ENCODE measurements at places on chromosomes 11 and 22.

DNA sequence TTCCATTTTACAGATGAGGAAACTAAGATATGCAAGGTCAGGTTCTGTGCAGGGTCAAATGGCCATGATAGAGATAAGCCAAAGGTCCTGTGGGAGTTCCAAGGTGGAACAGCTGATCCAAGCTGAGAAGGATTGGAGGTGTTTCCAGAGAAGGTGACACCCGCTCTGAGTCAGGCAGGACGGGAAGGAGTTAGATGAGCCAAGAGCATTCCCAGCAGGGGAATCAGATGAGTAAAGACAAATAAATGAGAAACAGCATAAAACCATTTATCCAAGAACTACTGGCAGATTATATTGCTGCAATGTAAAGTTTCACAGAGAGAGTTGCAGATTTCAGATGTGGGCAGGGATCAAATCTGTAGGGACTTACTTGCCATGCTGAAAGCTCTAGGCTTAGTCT, 18.9 kb upstream of the HEPHL1 start:
- no peak for DNase-seq

DNA sequence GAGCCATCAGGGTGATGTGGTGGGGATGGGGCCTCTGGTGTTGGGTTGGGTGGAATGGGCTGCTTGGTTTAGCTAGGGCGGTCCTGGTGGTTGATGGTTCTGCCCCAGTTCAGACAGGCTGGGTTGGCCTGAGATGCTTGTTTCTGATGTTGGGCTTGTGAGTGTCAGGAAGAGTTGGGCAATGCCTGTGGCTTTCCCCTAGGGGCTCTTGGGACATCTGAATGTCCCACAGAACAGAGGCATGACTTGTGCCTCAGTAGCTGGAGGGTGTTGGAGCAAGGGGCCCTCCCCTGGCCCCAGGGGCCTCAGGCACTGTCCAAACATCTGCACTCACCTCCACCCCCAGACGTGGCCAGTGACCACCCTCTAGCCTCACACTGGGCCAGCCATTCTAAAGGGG, 14.0 kb upstream of the CTSD start:
- DNase-seq, result no peak

- DNase-seq, result no peak
Observed at GRCh38 chr22:26685601-26686000, 28.2 kb downstream of the MIAT start.

DNA sequence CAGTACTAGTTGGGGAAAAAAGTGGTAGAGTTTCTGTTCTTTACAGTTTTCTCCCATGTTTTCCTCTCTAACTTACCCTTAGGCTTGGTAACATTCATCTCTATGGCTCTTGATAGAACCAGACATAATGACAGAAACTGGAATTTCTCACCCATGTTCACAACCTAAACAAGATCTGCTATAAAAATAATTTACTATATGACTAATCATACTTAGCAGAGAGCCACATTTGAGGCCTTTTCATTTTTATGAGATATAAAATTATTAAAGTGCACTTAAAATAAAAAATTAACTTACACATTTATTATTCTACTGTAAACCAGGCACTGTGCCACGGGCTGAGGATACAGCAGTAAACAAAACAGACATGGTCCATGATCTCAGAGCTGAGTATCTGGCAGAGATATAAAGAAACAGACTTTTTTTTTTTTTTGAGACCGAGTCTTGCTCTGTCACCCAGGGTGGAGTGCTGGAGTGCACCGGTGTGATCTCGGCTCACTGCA, 98.1 kb downstream of the GAB2 start:
- DNase-seq, result no peak

DNA sequence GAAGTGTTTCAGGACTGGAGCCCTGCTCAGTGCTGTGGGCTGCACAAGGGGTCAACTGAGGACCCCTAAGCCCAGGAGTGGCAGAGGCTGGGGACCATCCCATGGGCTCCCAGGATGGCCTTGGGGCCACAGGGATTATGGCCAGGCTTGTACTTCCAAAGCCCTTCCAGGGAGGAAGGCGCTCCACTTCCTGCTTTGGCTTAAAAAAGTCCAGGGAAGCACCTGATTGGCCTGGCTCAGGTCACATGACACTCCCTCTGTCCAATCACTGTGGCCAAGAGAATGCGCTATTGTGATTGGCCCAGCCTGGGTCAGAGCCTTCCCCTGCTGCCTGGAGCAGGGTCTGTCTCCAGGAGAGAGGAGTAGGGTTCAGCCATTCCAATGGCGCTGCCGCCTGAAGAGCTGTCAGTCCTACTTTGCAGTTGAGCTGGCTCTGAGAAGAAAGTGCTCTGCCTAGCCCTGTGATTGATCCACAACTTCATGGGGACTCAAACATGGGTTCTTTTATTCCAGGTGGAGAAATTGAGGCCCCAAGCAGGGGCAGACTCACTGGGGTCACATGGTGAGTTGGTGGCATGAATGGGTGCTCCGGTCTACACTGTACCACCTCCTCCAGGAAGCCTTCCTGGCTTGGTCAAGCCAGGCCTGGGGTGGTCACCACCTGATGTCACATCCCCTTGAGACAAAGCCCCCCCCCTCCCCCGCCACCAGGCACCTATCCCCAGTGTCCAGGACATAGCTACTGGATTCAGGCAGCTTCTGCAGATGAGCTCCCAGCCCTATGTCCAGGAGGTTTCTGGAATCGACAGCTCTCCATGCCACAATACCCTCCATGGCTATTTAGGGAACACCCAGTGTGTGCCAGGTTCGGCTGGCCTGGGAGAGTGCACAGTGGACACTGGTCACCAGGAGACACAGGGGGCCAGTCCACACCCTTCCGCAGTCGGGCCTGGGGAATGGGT, 48.2 kb downstream of the RTN4R start:
- DNase-seq, result no peak

- DNase-seq, result no peak
Observed at GRCh38 chr22:24156141-24156912, 25.0 kb upstream of the SUSD2 start.

Data from progenitor cell of endocrine pancreas (in vitro differentiated cells).